ENCODE measurements at places on chromosomes 13 and 19. TPM values are rescaled to one million over a fixed set of nuclear protein-coding genes. Genes with fewer than 3 reads are reported as not detected.

- H3K27ac ChIP-seq = no peak overlapping the region
- DNase-seq = no peak
- peaks cover 15% of the 10 kb centered on the region for H3K27me3 ChIP-seq
- no peak overlapping the region for H3K4me3 ChIP-seq
- peaks cover 7% of the 10 kb centered on the region for H3K4me1 ChIP-seq
Observed at GRCh38 chr19:29217616-29218015, 4.7 kb upstream of the UQCRFS1 start.

GRCh38 chr19:30911491-30911890 is 437.7 kb downstream of the TSHZ3 start:
- no peaks in the 10 kb centered on the region for H3K27me3 ChIP-seq
- no peaks in the 10 kb centered on the region for H3K4me1 ChIP-seq
- no peak overlapping the region for H3K4me3 ChIP-seq
- DNase-seq = no peak
- H3K27ac ChIP-seq = no peak overlapping the region

DNA sequence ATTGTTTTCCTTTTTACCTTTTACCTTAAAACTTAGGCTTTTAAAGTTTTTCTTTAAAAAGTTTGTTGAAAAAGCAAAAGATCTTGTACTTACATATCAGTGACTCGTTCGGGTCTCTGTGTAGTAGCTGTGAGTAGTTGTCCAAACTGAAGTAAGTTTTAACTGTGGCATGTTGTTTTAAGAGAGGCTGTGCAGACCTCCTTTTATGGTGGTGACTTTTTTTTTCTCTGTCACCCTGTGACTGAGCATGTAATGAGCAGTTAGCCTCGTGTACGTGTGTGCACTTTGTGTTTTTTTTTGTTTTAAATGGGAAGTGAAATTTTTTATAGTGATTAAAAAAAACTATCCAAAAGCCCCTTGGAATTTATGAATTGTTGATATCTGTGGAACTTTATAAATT is at the start of gene GPR183:
TSS of gene GPR183 (minus strand) at position 153 of the 400 bp plus-strand sequence. CDS start 11,254 bp downstream, outside the sequence.
- peaks cover 7% of the 10 kb centered on the region for H3K36me3 ChIP-seq
- H3K4me3 ChIP-seq = no peak within 1 kb of the TSS
- peaks cover 48% of the 10 kb centered on the region for H3K4me1 ChIP-seq
- peak within 1 kb of the TSS; percentile 78 for H3K27ac ChIP-seq
- no peaks in the 10 kb centered on the region for H3K27me3 ChIP-seq

DNA sequence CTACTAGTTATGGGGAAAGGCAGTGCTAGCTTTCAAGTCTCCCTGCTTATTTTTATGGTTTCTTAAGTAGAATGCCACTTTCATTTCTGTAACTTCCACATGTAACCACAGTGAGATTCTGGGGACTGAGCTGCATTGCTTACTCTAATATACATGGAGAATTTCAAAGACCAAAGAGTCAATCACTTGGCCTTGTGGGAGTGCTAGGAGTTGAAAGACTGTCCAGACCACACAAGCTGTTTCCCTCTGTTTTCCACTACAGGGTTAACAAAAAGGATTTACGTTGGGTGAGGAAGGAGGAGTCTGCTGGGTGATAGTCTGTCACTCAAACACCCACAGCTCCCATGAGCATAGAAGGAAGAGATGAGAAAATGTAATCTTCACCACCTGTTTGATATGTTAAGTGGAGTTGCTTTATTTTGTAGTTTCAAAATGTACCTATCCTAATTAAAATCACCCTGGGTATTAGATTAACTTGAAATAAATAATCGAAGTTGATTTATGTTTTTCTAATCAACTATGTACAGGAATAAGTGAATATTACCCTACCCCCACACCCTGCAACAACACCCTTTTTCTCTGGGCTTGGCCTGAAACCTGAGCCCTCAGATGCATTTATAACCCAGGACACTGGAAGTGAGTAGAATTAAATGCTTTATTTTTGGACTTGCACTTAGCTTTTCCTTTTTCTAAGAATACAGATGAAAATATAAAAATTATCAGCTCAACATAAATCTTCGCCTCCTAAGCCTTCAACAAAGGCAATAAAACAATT is 225.8 kb upstream of the SLC10A2 start:
- H3K4me3 ChIP-seq = no peak overlapping the region
- H3K4me1 ChIP-seq = peaks cover 11% of the 10 kb centered on the region
- H3K36me3 ChIP-seq = no peaks in the 10 kb centered on the region
- DNase-seq = no peak
- H3K27ac ChIP-seq = no peak overlapping the region

GRCh38 chr13:105207572-105208293 is 1327.7 kb downstream of the EFNB2 start:
- no peak for DNase-seq
- H3K27ac ChIP-seq = no peak overlapping the region
- H3K36me3 ChIP-seq = no peaks in the 10 kb centered on the region
- H3K4me1 ChIP-seq = peaks cover 10% of the 10 kb centered on the region

DNA sequence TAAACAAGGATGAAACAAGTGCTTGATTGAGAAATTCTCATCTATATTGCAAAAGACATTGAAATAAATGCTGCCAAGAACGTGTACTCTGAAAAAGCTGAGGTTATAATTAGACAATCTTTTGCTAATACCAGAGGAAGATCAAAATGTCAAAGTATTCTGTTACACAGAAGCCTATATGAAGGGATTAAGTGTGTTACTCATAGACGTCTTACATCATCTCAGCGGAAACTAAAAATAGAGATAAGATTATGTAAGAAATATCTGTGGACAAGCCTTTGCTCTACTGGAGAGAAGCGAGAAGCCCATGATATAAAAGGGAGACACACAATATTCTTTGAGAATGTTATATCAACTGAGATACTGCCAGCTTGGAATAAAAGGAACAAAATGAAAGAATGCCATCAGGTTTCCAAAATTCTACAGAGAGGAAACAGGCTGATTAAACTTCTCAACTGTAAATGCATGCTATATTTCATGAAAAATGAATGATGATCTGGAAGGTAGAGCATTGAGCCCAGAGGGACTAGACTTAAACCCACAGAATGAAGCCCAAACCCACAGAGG is 699.0 kb downstream of the GPC5 start:
- peaks cover 6% of the 10 kb centered on the region for H3K27me3 ChIP-seq
- H3K36me3 ChIP-seq = no peaks in the 10 kb centered on the region
- no peaks in the 10 kb centered on the region for H3K4me1 ChIP-seq
- H3K4me3 ChIP-seq = no peak overlapping the region

DNA sequence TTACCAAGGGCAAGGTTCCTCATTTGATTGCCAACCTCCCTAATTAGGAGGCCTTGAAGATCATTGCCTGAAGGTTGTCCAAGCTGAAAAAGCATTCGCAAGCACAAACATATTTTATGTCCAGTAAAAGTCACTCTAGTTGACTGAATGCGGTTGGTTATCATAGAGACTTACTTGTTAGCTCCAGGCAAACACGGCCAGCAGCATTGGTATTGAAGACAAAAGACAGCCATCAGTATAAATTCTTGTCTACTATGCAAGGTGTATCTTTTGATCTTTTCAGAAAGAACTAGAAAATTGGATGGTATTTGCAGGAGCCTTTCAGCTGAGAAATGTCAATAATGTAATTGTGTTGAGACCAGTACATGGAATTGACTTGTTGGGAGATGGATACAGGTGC is 129.9 kb downstream of the GPC6 start:
- no peak overlapping the region for H3K4me3 ChIP-seq
- H3K36me3 ChIP-seq = peaks cover 2% of the 10 kb centered on the region
- H3K4me1 ChIP-seq = peaks cover 2% of the 10 kb centered on the region

GRCh38 chr13:44158098-44158521 is 215.5 kb upstream of the SERP2 start:
- H3K36me3 ChIP-seq = no peaks in the 10 kb centered on the region
- peaks cover 24% of the 10 kb centered on the region for H3K4me1 ChIP-seq
- no peaks in the 10 kb centered on the region for H3K27me3 ChIP-seq
- H3K4me3 ChIP-seq = no peak overlapping the region
- H3K27ac ChIP-seq = peak overlapping the region; percentile 55

DNA sequence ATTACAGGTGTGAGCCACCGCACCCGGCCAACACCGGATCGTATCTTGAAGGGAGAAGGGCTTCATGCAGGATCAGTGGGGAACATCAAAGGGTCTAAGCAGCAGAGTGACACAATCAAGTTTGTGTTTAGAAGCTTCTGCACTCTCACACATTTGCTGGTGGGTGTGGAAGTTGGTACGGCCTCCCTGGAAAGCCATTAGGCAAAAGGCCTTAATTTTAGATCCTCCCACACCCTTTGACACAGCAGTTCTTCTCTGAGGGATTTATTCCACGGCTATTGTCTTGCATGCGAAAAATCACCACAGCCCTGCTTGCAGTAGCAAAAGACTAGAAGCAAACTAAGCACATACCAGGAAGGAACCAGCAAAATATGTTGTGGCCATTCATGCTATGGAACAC is 18.3 kb upstream of the SLC1A5 start:
- no peak for DNase-seq
- H3K4me3 ChIP-seq = no peak overlapping the region
- H3K27ac ChIP-seq = no peak overlapping the region
- no peaks in the 10 kb centered on the region for H3K4me1 ChIP-seq
- H3K27me3 ChIP-seq = no peaks in the 10 kb centered on the region

- H3K27me3 ChIP-seq = peaks cover 12% of the 10 kb centered on the region
- no peak overlapping the region for H3K4me3 ChIP-seq
- peaks cover 3% of the 10 kb centered on the region for H3K36me3 ChIP-seq
- H3K4me1 ChIP-seq = no peaks in the 10 kb centered on the region
Observed at GRCh38 chr13:47230155-47230554, 333.3 kb upstream of the HTR2A start.

- no peak for DNase-seq
- H3K4me1 ChIP-seq = peaks cover 27% of the 10 kb centered on the region
- peaks cover 19% of the 10 kb centered on the region for H3K36me3 ChIP-seq
- H3K27me3 ChIP-seq = no peaks in the 10 kb centered on the region
- peak overlapping the region; percentile 70 for H3K27ac ChIP-seq
Observed at GRCh38 chr13:99320693-99321481, 13.7 kb upstream of the GPR183 start.

DNA sequence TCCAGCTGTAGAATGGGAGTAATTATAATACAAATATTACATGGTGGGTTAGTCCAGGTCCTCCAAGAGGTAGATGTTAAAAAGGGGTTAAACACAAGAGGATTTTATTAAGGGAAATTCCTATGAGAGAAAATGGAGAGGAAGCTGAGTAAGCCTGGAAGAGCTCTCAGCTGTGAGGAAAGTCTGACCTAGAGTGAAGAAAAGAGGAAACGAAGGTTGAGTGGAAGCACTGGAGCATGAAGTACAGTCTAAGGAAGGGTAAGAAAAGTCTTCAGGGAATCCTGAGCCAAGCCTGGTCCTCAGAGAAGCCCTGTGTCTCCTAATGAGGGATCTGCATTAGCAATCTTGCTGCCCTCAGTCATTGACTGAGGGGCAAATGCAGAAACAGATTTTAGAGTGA is 506.2 kb downstream of the GPC5 start:
- H3K36me3 ChIP-seq = no peaks in the 10 kb centered on the region
- no peak overlapping the region for H3K4me3 ChIP-seq
- no peaks in the 10 kb centered on the region for H3K4me1 ChIP-seq

GRCh38 chr13:99617474-99618255 is 116.4 kb downstream of the TM9SF2 start:
- no peaks in the 10 kb centered on the region for H3K27me3 ChIP-seq
- peaks cover 20% of the 10 kb centered on the region for H3K4me1 ChIP-seq
- H3K4me3 ChIP-seq = no peak overlapping the region
- H3K36me3 ChIP-seq = no peaks in the 10 kb centered on the region

DNA sequence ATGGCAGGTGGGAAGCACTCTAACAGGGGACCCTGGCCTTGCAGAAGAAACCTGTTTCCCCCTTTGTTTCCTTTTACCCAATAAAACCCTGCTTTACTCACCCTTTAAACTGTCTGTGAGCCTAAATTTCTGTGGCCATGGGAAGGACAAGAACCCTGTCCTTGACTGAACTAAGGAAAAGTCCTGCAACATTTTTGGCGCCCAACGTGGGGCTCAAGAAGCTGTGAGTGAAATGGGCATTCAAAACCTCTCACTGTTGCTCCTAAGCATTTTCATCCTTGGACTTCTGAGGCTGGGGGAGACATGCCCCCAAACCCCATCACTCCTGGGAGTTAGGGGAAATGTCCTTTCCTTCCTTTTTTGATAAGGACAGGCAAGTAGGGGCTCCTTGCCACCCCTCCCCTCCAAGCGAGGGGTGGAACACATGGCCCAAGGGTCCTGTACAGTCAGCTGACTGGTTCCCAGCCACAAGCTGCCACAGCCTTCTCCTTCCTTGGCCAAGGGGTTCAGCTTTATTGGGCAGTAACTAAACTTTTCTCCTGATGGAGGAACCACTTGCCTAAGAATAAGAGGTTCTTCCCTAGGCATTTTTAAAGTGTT is 381.6 kb downstream of the KLF5 start:
- H3K4me1 ChIP-seq = no peaks in the 10 kb centered on the region
- no peaks in the 10 kb centered on the region for H3K27me3 ChIP-seq
- no peak overlapping the region for H3K4me3 ChIP-seq
- DNase-seq = no peak
- H3K27ac ChIP-seq = no peak overlapping the region

- no peaks in the 10 kb centered on the region for H3K4me1 ChIP-seq
- no peak for DNase-seq
- no peak overlapping the region for H3K27ac ChIP-seq
- no peak overlapping the region for H3K4me3 ChIP-seq
- no peaks in the 10 kb centered on the region for H3K36me3 ChIP-seq
Observed at GRCh38 chr19:51480590-51480989, 2.3 kb downstream of the CEACAM18 start.

GRCh38 chr19:54104998-54105715 is 2.5 kb downstream of the NDUFA3 start:
- peaks cover 9% of the 10 kb centered on the region for H3K4me1 ChIP-seq
- H3K27ac ChIP-seq = no peak overlapping the region
- H3K4me3 ChIP-seq = no peak overlapping the region
- peaks cover 16% of the 10 kb centered on the region for H3K36me3 ChIP-seq
- DNase-seq = no peak

- H3K36me3 ChIP-seq = no peaks in the 10 kb centered on the region
- no peak overlapping the region for H3K27ac ChIP-seq
- no peak for DNase-seq
- H3K27me3 ChIP-seq = peaks cover 41% of the 10 kb centered on the region
Observed at GRCh38 chr13:26540334-26540733, 17.1 kb upstream of the WASF3 start.

DNA sequence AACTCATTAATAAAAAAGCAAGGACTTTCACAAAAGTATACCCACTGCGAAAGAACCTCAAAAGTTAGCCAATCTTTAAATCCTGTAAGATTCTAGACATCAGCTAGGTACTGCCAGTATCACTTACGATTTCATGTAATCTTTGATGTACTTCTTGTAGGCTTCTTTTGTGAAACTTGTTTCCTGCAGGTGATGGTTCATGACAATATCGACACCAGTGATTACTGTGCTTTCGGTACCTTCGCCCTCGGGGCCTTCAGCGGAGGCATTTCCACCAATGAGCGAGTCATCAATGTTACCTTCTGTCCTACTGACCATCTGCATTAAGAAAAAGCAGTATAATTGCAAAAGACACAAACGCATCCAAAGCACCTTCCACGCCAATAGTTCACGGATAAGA is 1.1 kb downstream of the TPT1 start:
- peaks cover 58% of the 10 kb centered on the region for H3K36me3 ChIP-seq
- peak overlapping the region; percentile 99 for H3K27ac ChIP-seq
- H3K4me1 ChIP-seq = peaks cover 63% of the 10 kb centered on the region

The KLK2 gene
- total RNA-seq = not detected

The TEX29 gene
- not detected for total RNA-seq

The CFAP97D2 gene
- total RNA-seq = not detected

The PSPN gene
- total RNA-seq = 3.2 TPM

The ZNF534 gene
- not detected for total RNA-seq

The ARRDC5 gene
- not detected for total RNA-seq

The ZNF665 gene
- total RNA-seq = 5.1 TPM

The CYP4F2 gene
- not detected for total RNA-seq

The CNMD gene
- not detected for total RNA-seq

The CYP2S1 gene
- total RNA-seq = not detected

The KLK10 gene
- total RNA-seq = not detected

The SHD gene
- 0.21 TPM for total RNA-seq
